Activated naive CD8-positive, alpha-beta T cell treated with anti-CD3 and anti-CD28 coated beads, Interleukin-2, amount 10 ng/mL, durations not matched to agents 7 days and 5 days (primary cell): ENCODE measurements at places on chromosomes 6 and 20. TPM values are rescaled to one million over a fixed set of nuclear protein-coding genes. Genes with fewer than 3 reads are reported as not detected.

SESN1 gene
- total RNA-seq, result 48.4 TPM

DNA sequence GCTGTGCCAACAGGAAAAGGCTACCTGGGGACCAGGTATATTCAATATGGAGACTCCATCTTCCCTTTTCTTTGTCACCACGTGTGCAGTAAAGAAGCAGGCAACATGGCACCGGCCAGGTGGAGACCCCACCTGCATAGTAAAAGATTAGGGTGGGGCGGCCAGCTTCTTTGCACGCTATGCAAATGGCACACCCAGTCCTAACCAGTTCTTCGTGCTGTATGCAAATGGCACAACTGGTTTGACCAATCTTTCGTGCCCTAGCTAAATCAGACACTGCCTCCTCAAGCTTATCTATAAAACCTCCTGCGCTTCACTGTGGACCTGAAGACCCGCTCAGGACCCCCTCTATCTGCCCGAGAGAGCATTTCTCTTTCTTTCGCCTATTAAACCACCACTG is 88.8 kb upstream of the EZR start:
- H3K4me3 ChIP-seq, result no peak overlapping the region
- no peak for DNase-seq
- peaks cover 26% of the 10 kb centered on the region for H3K4me1 ChIP-seq
- H3K27ac ChIP-seq, result no peak overlapping the region

DNA sequence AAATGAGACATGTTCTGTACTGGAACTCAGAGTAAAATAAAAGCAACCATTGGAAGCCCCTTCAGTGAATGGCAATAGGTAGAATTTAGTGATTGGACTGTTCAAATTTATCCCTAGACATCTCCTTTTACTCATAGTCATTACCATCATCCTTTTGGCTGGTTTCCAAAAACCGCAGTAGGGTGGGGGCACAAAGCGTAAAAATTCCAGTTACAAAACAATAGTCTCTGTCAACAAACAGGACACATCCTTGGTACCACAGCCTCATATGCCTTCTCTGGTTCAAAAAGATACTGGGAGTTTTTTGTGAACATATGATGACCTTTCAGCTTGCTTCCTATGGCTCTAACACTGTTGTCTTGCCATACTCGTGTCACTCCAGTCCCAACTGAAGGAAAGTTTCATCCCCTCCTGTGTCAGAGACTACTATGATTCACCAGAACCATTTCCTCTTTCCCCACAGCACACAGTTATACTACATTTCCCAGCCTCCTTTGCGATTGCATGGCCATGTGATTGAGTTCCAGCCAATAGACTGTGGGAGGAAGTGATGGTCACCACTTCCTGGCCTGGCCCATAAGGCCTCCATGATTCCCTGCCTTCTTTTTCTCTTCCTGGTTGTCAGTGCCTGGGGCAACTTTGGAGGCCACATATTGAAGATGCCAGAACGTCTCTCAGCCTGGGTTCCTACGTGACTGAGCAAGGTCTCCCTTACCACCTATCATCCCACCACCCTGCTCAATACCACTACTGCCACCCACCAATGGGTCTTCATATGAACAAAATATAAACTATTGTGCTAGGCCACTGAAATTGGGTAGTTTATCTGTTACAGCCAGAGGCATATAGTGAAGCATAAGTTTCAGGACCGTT is 162.4 kb downstream of the ID4 start:
- H3K4me1 ChIP-seq, result peaks cover 3% of the 10 kb centered on the region
- DNase-seq, result no peak
- H3K4me3 ChIP-seq, result no peak overlapping the region
- no peaks in the 10 kb centered on the region for H3K36me3 ChIP-seq
- H3K27me3 ChIP-seq, result peaks cover 7% of the 10 kb centered on the region
- H3K27ac ChIP-seq, result no peak overlapping the region

DNA sequence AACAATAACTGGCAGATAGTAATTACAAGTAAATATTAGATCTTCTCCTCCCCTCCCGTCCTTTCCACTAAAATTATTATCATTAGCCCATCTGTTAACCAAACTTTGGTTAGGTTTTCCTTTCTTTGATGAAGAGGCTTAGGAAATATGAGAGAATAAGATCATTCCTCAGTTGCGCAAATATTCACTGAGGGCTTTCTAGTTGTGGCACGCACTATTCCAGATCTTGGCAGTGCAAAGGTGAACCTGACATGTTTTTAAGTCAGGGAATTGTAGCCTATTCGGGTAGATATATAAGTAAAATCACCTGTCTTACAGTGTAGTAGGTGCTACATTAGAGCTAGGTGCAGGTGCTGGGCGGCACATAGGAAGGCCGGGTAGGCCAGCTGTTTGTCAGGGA is 31.1 kb downstream of the RNF217 start:
- H3K4me3 ChIP-seq, result no peak overlapping the region
- peaks cover 4% of the 10 kb centered on the region for H3K27me3 ChIP-seq
- no peak overlapping the region for H3K27ac ChIP-seq
- DNase-seq, result no peak

DNA sequence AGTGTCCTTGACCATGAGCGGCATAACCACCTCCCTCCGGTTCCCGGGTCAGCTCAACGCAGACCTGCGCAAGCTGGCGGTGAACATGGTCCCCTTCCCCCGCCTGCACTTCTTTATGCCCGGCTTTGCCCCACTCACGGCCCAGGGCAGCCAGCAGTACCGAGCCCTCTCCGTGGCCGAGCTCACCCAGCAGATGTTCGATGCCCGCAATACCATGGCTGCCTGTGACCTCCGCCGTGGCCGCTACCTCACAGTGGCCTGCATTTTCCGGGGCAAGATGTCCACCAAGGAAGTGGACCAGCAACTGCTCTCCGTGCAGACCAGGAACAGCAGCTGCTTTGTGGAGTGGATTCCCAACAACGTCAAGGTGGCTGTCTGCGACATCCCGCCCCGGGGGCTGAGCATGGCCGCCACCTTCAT is 4.9 kb downstream of the TUBB1 start:
- no peak overlapping the region for H3K27ac ChIP-seq
- H3K36me3 ChIP-seq, result peaks cover 34% of the 10 kb centered on the region
- no peaks in the 10 kb centered on the region for H3K27me3 ChIP-seq
- H3K4me3 ChIP-seq, result no peak overlapping the region
- DNase-seq, result no peak
- peaks cover 24% of the 10 kb centered on the region for H3K4me1 ChIP-seq

GRCh38 chr6:137233911-137234863 is 15.0 kb upstream of the IFNGR1 start:
- DNase-seq, result no peak
- peak overlapping the region; percentile 3 for H3K4me3 ChIP-seq
- H3K27ac ChIP-seq, result peak overlapping the region; percentile 4
- peaks cover 8% of the 10 kb centered on the region for H3K27me3 ChIP-seq
- H3K36me3 ChIP-seq, result peaks cover 15% of the 10 kb centered on the region

GRCh38 chr20:34388000-34388399 is 24.9 kb downstream of the ITCH start:
- DNase-seq, result no peak
- no peak overlapping the region for H3K4me3 ChIP-seq
- peaks cover 17% of the 10 kb centered on the region for H3K4me1 ChIP-seq
- no peak overlapping the region for H3K27ac ChIP-seq
- H3K36me3 ChIP-seq, result peaks cover 12% of the 10 kb centered on the region

DNA sequence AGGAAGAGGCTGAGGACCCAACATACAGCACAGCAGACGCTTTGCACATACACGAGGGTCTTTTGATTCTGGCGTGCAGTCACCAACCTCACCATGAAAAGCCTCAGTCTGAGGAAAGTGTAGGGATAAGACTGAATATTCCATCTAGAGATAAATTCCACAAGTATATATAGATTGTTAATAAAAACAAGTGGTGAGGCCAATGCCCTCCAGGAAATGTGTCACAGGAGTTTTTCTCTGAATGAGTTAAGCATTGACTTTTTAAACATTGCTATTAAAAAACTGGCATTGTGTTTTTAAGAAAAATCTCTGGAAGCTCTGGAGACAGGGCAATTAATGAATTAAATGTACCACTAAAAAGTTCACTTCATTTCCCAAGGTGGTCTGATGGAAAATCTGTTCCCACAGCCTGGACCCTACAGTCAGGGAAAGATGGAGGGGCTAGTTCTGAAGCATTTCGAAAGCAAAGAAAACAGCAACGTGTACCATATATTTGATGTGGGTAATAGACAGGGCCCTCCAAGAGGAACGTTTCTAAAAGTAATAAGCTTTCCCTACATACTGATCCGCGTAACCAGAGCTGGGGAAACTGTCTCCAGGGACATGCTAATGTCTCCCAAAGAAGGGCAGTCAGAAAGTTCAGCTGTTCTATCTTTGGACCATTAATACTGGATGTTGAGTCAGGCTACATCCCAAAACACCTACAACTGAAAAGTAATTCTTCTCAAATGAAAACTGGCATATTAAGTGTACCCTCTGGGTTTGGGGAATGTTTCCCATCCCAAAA is 301.1 kb downstream of the FOXC1 start:
- H3K4me1 ChIP-seq, result peaks cover 3% of the 10 kb centered on the region
- no peak for DNase-seq
- H3K27me3 ChIP-seq, result no peaks in the 10 kb centered on the region
- no peak overlapping the region for H3K4me3 ChIP-seq

RNGTT gene
- 19.9 TPM for total RNA-seq

RIMS4 gene
- not detected for total RNA-seq

GRCh38 chr6:107132330-107132954 is 17.1 kb upstream of the BEND3 start:
- no peaks in the 10 kb centered on the region for H3K36me3 ChIP-seq
- no peaks in the 10 kb centered on the region for H3K4me1 ChIP-seq
- H3K27me3 ChIP-seq, result peaks cover 2% of the 10 kb centered on the region
- DNase-seq, result no peak
